Amygdala (tissue), 56 donors: ENCODE measurements at places on chromosomes 11 and 22.

- no peak for DNase-seq
These were observed 973.2 kb downstream of the NTM start for GRCh38 chr11:132343445-132344175.

DNA sequence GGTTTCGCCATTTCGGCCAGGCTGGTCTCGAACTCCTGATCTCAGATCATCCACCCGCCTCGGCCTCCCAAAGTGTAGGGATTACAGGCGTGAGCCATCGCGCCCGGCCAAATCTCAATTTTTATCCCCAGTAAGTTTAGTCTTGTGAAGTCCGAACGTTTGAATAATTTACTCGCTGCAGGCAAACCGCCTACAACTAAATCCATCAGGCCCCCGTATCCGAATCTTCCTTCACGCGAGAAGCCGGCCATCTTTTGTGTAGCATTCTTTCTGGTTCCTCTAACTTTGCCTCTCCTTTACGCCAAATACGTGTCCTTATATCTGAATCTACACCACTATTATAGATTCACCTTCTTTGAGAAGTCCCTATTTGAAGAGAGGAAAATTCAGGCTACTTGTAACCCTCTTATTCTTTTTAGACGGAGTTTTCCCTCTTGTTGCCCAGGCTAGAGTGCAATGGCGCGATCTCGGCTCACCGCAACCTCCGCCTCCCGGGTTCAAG lies 581 bp upstream of the EIF3L start:
- no peak for DNase-seq

DNA sequence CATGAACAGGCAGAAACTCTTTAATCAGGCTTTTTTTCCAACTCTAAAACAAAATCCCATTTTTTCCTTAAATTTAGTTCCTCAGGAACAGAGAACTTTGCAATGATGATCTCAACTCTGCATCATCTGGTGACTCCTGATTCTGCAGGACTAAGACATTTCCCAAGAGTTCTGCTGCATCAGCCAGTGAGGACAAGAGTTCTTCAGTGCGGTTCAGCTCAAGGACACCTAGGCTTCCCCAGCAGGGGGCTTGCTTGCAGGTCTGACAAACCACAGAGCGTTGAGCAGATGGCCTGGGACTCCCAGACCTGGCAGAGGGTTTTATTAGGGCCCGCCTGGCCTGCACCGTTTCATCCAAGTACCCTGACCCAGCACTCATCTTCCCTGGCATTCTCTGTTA lies 6.4 kb downstream of the CDCA5 start:
- no peak for DNase-seq

DNA sequence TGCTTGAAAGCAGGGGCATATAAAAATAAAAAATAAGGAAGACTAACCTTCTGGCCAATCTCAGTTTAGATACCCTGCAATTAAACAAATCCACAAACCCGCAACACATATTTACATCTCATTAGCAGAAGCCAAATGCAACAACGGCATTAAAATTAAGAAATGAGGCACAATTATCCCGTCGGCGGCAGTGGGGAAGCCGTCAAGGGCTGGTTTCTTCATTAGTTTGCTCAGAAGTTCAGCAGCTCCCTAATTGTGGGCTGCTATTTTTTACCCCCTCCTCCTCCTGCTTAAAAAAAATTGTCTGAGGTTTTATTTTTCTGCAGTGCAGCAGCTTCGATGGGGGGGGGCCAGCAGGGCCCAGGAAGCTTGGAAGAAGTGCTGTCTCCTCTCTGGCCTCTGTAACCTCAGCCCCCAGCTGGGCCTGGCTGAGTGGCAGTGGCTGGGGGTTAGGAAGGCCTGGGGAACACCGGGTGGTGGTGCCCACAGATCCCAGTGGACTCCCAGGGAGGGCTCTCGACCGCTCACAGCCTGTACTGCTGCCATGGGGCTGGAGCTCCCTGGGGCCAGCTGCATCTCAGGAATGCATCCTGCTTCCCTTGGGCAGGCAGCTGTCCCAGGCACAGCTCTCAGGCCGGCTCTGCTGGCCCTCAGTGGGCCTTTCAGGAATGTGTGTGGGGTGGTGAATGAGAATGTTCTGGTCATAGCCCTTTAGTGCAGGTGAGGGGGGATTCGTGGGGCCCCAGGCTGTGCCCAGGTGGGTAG lies 148.7 kb upstream of the B3GAT1 start:
- no peak for DNase-seq

DNA sequence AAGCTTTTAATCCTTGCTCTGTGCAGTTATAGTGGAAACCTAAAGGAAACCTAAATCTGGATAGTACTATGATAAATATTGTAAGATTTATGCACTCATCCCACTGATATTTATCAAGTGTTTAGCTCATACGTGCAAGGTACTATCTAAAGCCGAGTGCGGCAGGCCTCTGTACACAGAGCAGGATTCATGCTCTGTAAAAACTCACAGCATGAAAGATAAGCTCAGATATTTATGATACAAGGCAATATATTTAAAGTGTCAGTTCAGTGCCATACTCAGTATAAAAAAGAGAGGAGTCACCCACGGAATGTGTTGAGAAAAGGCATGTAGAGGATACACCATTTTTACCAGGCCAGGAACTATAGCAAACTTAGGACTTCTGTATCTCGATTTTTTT lies 66.2 kb downstream of the MAML2 start:
- no peak for DNase-seq

DNA sequence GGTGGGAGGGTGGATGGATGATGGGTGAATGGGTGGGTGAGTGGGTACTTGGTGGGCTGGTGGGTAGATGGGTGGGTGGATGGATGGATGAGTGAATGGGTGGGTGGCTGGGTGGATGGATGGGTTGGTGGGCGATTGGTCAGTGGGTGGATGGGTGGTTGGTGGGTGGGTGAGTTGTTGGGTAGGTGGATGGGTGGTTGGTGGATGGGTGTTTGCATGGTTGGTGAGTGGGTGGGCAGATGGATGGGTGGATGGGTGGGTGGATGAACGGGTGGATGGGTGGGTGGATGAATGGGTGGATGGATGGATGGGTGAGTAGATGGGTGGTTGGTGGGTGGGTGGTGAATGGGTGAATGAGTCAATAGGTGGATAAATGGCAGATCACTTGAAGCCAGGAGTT lies 43.0 kb upstream of the LRRC32 start:
- no peak for DNase-seq

- no peak for DNase-seq
These were observed 36.4 kb upstream of the TREH start for GRCh38 chr11:118715837-118716260.

- DNase-seq = no peak
These were observed 45.7 kb downstream of the RPUSD4 start for GRCh38 chr11:126165757-126166156.

- no peak for DNase-seq
These were observed 49.5 kb upstream of the HSPA8 start for GRCh38 chr11:123111465-123111864.

DNA sequence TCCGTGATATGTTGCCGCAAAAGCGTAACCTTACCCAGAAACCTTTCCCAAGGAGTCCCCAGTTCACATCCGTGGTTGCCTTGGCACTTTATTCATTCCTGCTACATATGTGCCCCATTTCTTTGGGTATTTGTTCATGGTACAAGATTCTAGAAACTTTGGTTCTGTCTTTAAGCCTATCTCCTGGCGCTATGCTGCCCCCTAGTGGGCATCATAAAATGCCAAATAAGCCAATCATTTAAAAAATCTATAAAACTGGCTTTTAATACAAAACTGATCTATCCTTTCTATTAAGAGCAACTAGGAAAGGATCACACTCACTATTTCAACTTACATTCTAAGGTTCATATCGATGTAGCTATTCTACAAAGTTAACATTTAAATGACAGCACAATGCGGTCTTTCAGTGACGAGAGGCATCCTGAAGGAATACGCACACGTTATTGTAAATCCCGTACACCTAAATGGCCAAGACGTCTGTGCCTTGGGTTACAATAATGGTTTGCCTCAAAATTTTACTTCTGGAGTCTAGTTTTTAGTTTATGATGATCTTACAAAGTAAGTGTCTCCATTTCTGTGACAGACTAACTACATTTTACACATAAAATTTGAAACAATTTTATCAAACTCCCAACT lies 16.2 kb downstream of the PIWIL3 start:
- no peak for DNase-seq

DNA sequence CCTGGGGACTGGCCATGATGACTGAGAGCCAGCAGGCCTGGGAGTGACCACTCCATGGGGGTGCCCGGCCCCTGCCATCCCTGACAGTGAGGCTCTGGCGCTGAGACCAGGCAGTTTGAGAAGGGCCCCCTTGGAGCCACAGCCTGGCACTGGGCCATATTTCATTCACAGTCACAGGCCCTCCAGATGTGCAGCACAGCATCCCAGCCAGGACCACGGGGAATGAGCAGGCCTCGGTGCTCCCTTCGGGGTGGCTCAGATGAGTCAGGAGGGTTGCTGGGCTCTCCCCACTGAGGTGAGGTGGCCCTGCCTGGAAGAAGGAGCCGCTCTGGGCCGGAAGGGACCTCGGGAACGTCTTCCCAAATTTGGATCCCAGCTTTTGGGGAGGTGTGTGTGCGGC lies 53.0 kb downstream of the GRAMD4 start:
- DNase-seq = no peak

DNA sequence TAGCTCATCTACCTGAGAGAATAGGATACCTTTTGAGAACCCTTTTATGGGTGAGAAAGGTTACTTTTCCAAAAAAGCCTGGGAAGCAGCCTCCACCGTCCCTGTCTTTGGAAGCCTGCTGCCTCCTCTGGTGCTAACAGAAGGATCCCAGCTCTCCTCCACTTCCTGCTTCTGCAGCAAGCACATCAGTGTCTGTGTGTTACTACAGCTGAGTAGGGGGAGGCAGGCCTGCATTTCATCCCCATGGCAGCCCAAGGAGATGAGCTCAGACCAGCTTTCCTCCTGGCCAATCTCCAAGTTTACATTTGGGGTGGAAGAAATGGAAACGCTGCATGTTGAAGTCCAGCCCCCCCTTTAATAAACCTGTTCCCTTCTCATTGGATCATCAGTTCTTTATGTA lies 7.4 kb upstream of the CCDC34 start:
- DNase-seq = no peak

DNA sequence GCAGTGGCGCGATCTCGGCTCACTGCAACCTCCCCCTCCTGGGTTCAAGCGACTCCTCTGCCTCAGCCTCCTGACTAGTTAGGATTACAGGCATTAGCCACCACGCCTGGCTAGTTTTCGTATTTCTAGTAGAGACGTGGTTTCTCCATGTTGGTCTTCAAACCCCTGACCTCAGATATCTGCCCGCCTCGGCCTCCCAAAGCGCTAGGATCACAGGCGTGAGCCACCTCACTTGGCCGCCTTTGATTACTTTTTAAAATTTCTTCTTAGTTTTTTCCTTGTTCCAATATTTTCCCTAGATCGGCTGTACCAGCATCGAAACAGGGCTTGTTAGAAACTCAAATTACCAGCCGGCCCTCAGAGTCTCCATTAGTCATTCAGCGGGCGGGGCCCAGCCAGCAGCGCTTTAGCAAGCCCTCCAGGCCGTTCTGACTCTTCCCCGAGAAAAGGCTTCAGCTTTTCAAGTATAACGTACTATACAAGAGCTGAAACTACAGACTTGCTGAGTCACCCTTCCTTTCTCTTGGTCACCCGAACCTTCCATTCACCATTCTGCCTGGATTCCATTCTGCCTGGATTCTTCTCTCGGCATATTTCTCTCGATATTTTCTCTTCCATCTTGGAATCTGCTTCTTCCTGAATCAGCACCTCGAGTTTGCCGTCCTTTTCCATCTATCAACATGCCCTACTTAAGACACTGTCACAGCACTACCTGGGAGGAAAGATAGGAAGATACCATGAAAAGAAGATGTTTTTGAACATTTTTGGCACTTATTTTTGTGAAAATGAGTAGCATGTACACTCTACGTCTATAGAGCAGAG lies 6.7 kb upstream of the CAPRIN1 start:
- DNase-seq = no peak

- DNase-seq = no peak
These were observed 3.3 kb downstream of the SERPINH1 start for GRCh38 chr11:75565221-75565814.

DNA sequence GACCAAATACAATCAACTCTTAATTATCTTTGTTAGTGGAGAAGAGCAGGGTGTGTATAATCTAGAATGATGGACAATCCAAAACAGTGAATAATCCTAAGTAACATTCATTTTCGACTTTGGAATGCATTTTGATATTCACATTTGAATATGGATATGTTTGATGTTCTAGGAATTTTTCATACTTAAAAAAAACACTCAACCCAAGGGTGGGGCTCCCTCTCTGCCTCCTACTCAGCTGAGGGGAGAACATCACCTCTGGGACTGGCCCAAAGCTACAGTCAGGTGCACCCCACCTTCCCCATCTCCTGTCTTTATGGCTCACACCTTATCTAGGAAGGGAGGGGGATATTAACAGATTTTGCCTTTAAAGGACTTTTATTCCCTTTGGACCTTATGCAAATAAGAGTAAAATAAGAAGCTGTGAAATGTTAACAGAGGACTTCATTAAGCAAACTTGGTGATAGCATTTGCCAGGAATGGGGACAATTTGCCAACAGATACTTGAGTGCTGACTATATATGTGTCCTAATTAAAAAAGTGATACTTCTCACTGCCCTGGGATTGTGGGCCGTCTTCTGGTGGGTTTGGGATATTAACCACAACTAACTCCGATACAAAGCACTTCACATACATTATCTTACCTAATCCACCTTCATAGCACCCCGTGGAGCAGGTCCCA lies 187.0 kb downstream of the ST3GAL4 start:
- DNase-seq = no peak

GRCh38 chr11:44973632-44974401 lies 23.1 kb upstream of the TP53I11 start:
- DNase-seq = no peak

DNA sequence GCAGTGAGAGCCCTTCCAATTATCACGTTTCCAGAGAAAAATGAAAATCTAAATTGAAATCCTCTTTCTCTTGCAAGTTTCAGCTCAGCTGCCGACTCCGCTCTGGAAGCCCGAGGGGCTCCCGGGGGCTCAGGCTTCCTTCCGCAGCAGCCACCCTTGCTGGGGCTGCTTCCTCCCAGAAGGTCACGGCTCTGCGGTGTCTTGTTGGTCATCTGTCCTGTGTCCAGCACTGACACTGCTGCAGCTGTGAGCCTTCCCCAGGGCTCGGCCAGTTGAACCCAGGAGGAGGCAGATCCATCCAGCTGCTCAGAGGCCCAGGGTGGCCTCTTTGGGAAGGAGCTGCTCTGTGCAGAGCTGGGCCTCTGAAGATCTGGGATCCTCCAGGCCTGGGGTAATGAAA lies 1337.2 kb downstream of the TBC1D22A start:
- DNase-seq = no peak

DNA sequence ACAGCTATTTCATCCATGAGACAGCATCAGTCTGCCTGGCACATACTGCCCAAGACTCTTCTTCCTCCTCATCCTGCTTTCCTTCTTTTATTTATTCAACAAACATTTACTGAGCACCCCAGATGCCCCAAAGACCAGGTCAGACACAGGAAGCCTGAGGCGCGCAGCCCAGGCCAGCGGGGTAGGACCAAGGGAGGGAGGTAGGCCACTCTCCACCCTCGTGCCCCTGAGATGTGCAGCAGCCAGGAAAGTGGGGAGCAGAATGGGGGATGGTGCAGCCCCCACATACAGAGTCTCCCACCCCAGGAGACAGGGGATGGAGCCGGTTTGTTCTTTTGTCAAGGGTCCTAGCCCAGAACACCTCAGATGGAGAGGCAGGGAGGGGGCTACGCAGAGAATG lies 4.2 kb upstream of the IL2RB start:
- no peak for DNase-seq
